ENCODE measurements at places on chromosomes 13 and 19. TPM values are rescaled to one million over a fixed set of nuclear protein-coding genes. Genes with fewer than 3 reads are reported as not detected.

- no peaks in the 10 kb centered on the region for H3K27me3 ChIP-seq
- no peak overlapping the region for H3K27ac ChIP-seq
- H3K4me1 ChIP-seq = peaks cover 4% of the 10 kb centered on the region
These were observed 38.7 kb downstream of the SIAH3 start for GRCh38 chr13:45812695-45813372.

ATP8B3 gene
- 5.8 TPM for total RNA-seq

DNA sequence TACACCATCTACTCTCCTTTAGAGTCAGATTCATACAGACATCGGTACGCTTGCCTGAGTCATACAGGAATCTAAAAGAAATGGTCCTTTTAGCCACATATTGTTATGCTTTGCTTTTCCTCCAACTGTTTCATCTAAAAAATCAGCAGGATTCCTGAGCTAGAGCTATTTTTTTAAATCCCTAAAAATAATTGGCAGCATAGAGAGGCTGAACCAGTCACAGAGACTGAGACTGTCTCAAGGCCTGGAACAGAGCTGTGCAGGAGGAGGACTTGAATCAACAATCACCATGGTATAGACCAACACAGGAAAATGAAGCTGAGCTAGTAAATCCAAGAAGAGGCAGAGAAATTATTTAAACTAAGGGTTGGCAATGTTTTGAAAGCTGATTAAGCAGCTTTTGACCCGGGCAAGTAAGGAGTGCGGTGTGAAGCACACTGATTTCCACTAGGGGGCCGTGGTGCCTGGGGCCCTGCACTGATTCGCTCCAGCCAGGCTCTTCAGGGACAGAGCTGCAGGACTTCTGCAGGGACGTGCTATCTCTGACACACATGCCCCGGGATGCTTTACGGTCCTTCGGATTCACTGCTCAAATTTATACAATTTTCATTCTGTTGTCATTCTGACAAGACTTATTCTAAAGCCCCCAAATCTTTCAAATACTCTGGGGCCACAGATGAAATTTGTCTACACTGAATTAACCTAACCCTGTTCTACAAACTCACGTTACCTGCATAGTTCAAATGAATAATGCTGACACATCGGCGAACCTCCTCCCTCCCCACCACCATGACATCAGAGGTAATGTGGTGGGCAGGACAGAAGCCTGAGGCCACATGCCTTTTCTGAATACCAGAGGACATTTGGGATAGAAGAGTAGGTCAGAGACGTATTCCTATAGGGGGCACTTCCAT lies 87.6 kb upstream of the SLC15A1 start:
- no peak overlapping the region for H3K27ac ChIP-seq
- peaks cover 4% of the 10 kb centered on the region for H3K36me3 ChIP-seq
- peaks cover 3% of the 10 kb centered on the region for H3K4me1 ChIP-seq
- DNase-seq = peak; percentile 57

FBXO17 gene
- total RNA-seq = not detected

PCDH20 gene
- total RNA-seq = not detected

FOSB gene
- 70.0 TPM for total RNA-seq

GRCh38 chr19:2394054-2394441 lies 33.3 kb downstream of the TIMM13 start:
- no peaks in the 10 kb centered on the region for H3K36me3 ChIP-seq
- H3K4me3 ChIP-seq = peak overlapping the region; percentile 60
- H3K27me3 ChIP-seq = no peaks in the 10 kb centered on the region
- peak; percentile 68 for DNase-seq
- peak overlapping the region; percentile 68 for H3K27ac ChIP-seq

GRCh38 chr13:24148414-24149235 lies 11.9 kb upstream of the SPATA13 start:
- no peaks in the 10 kb centered on the region for H3K27me3 ChIP-seq
- no peak for DNase-seq
- no peaks in the 10 kb centered on the region for H3K4me1 ChIP-seq
- H3K36me3 ChIP-seq = no peaks in the 10 kb centered on the region

ZNF525 gene
- 23.2 TPM for total RNA-seq

DNA sequence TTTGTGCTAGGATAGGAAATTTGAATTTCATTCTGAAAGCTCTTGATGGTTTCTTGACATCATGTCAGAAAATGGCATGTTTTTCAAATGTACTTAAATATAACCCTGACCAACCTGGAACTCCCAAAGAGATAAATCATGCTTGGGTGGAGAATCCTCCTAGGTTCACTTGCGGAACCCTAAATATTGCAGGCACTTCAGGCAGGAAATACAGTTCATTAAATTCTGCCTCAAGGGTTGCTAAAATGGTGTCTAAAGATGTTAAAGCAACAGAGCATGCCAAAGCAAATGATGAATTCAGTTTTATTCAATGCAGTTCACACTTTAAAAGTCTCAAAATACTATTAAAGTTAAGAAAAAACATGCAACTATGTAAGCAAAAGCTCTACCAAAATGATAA lies 415.9 kb downstream of the SLITRK6 start:
- DNase-seq = no peak
- peaks cover 5% of the 10 kb centered on the region for H3K4me1 ChIP-seq
- H3K4me3 ChIP-seq = no peak overlapping the region

GRCh38 chr13:37390735-37391134 lies 207.8 kb downstream of the POSTN start:
- H3K4me3 ChIP-seq = no peak overlapping the region
- H3K27ac ChIP-seq = no peak overlapping the region
- no peak for DNase-seq
- H3K36me3 ChIP-seq = no peaks in the 10 kb centered on the region

DNA sequence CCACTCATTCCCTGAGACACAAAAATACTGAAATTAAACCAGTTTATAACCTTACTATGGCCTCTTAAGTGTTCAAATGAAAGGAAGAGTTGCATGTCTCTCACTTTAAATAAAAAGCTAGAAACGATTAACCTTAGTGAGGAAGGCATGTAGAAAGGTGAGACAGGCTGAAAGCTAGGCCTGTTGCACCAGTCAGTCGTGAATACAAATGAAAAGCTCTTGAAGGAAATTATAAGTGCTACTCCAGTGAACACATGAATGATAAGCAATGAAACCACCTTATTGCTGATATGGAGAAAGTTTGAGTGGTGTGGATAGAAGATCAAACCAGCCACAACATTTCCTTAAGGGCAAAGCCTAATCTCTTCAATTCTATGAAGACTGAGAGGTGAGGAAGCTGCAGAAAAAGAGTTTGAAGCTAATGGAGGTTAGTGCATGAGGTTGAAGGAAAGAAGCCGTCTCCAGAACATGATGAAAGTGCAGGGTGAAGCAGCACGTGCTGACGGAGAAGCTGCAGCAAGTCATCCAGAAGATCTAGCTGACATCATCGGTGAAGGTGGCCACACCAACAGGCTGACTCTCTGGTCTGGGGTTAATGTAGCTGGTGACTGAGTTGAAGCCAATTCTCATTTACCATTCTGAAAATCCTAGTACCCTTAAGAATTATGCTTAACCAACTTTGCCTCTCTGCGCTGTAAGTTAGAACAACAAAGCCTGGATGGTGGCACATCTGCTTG lies 94.5 kb upstream of the TEX29 start:
- no peak overlapping the region for H3K4me3 ChIP-seq
- H3K27ac ChIP-seq = peak overlapping the region; percentile 1
- peaks cover 14% of the 10 kb centered on the region for H3K36me3 ChIP-seq
- no peaks in the 10 kb centered on the region for H3K27me3 ChIP-seq
- no peak for DNase-seq
